ENCODE measurements at places on chromosomes 2 and 18.

DNA sequence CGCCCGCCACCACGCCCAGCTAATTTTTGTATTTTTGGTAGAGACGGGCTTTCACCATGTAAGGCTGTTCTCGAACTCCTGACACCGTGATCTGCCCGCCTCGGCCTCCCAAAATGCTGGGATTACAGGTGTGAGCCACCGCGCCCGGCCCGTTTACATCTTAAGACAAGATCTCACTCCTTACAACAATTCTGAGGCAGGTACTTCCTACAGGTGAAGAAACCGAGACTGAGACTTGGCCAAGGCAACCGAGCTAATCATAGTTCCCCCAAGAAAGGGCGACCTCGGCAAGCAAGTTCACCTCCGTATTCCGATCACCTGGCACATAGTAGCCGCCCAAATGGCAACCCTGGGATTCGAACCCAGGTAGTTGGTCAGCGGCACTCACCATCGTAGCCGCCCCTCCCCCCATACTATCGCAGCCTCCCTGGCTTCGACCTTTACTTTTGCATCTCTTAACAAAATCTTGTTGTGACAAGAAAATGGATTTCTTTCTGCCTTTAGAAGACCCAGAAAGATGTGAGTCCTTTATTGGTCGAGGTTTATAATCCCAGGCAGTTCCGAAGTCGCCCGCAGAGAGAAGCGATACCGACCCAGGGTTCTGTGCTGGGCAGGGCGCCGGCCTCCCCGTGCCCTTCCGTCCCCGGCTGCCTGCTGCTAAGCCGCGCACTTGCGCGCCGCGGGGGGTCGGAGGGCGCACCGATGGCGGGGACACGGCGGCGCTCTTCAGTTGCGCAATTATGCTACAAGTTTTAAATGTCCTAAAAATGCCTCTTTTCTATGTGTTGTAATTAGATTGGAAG lies 1.1 kb upstream of the FZD5 start:
- no peak for DNase-seq

GRCh38 chr18:23951206-23951605 lies 63.3 kb upstream of the TTC39C start:
- no peak for DNase-seq

GRCh38 chr2:167595839-167596471 lies 651.4 kb downstream of the STK39 start:
- DNase-seq = no peak

- no peak for DNase-seq
Observed at GRCh38 chr2:126857502-126857901, 41.2 kb upstream of the TEX51 start.

DNA sequence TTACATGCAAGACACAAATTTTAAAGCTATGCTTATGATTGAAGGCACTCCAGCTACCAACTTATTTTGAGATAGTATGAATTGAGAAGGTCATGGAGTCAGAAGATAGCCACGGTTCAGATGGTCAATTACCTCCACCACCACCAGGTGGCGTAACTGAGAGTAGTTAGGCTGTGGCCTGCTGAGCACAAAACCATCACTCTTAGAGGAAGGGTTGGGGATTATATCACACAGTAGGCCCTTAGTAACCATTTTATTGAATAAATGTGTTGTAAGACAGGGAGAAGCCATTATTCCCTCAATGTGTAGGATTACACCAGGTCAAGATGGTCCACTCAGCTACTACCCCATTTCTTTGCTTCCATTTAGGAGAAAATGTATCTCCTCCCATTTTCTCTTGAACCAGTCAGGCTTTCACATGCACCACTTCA lies 18.8 kb downstream of the KLHL41 start:
- DNase-seq = peak; percentile 50

DNA sequence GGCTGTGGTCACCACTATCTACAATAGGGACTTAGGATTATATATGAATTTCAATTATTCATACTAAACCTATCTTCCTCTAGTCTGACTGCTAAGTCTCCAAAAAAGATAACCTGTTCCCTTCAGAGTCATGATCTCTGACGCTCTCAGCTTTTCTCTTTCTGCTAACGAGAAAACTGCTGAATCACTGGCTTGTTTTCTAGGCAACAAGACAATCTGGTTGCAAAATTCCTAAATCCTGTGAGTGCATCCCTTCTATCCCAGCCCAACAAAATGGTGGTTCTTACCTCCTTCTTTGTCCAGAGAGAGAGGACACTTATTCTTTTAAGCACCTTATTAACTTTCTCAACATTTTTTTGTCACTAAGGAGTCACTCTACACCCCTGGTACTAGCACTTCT lies 312.3 kb upstream of the PKDCC start:
- DNase-seq = no peak

- DNase-seq = no peak
Observed at GRCh38 chr2:191030521-191031154, 16.7 kb upstream of the STAT1 start.

DNA sequence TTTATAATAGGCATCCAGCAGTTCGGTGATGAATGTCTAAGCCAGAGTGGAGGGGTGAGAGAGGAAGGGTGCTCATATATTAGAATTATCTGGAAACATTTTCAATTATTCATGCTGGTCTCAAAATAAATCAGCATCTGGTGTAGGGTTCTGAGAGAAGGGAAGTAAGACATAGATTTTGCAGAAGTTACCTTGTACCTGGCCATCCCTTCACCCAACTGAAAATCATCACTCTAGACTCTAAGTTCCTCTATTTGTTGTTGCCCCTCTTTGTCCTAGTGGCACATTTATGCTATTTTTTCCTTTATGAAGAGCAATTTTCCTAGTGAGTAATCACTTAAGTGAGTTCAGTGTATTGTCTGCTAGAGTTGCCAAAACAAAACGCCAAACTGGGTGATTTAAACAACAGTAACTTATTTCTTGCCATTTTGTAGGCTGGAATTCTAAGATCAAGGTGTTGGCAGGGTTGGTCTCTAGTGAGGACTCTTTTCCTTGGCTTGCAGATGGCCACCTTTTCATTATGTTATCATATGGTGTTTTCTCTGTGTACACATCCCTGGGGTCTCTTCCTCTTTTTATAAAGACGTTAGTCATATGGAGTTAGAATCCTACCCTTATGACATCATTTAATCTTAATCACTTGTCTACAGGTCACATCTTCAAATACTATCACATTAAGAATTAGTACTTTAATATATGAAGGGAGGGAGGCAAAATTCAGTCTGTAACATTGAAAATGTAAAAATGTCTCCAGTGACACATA lies 129.9 kb upstream of the KLHL14 start:
- no peak for DNase-seq

DNA sequence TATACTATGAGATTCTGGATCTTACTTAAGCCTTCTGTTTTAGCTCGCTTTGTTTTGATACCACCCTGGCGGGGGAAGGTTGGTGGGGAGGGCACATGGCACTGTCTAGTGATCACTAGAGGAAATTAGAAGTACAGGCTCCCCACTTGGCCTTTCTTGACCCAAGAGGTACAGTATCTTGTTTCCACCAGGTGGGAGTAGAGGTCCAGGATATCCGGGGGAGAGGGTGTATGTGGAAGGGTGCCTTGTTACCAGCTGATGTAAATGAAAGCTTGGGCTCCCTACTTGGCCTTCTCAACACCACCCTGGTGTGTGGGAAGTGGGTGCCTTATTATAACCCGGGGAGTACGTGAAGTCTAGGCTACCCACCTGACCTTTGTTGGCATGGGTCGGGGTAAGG lies 7.5 kb downstream of the GALNT1 start:
- no peak for DNase-seq

GRCh38 chr2:60959501-60959900 lies 58.0 kb upstream of the PEX13 start:
- no peak for DNase-seq

DNA sequence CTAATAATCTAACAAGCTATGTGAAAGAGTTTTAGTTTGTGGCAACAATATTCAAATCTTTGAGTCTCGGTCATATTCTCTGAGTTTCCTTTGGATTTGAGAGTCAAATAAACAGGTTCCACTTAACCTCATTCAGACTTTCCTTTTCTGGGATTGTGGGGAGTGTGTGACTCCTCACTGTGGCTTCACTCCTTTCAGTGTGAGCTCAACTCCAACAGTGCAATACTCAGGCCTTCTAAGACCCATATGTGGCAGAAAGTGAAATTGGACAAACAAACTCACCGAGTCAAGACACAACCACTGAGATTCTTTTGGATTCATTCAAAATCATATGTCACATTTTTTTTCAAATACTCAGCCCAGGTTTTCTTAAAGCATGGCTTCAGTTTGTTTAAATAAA lies 25.4 kb downstream of the SLC9A4 start:
- DNase-seq = no peak

- no peak for DNase-seq
Observed at GRCh38 chr2:181857483-181857882, 34.0 kb upstream of the ITPRID2 start.

DNA sequence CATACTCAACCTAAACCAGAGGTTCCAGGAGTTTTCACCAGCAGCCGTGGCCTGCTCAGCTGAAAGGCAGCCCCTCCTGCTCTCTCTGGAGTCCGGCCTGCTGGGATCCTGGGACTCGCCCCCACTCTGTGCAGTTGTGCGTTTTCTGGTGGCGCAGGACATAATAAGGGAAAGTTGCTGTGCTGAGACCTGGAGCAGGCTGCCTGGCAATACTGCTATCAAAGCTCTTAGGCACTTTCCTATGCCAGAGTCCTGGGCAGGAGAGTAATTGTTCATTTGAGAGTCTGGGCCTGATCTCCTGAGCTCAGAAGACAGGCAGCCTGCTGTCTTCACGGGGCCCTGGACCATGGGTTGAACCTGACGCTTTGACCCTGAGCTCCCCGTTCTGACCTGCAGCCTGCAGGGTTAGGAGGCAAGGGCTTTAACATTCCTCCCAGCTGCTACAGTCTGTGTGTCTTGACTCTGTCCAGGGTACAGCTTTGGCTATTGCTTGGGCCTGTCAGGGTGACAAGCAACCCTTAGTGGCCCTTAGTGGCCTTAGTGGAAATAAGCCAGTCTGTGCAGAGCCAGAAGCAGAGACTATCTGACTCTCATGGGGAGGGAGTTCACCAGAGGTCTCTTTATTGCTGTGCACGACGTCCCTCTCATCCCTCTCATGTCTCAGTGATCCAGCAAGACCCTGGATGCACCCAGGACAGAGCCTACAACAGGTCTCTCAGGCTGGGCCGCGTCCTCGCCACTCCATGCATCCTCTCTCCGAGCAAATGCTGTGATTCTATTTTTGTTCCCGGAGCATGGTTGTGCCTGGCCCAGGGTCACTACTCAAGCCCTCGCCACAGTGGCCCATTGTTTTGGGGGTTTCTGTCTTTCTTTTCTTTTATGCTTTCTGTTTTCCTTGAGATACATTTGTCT lies 60.6 kb downstream of the ACKR3 start:
- DNase-seq = no peak

DNA sequence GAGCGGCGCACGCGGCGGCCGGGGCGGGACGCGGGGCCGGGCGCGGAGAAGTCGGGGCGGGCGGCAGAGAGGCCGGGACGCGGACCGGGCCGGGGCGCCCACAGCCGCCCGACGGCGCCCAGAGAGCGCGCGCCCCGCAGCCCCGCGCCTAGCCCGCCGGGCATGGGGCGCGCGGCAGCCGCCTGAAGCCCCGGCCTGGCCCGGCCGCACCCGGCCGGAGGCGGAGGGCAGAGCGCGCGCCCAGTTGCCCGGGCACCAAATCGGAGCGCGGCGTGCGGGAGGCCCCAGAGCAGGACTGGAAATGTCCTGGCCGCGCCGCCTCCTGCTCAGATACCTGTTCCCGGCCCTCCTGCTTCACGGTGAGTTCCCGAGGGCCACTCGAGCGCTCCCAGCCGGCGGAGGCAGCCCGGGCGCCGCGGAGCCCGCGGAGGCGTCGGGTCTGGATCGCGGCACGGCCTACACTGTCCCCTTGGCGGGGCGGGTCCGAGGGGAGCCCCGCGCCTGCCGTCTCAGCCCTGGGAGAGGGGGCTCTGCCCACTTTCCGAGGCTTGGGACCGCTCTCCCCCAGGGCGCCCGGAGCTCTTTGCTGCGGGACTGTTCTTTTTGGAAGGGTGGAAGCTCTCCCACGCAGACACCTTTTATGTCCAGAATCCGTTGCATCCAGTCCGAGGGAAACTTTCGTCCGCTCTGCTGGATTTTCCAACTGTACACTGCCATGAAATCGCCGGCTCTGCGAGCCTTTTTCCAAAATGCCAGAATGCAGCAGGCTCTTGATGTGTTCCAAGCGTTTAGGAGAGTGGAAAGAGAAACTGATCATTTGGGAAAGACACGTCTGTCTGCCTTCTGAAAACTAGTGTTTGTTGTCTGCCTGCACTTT lies 484 bp downstream of the APCDD1 start:
- DNase-seq = peak; percentile 46

- DNase-seq = no peak
Observed at GRCh38 chr2:120885749-120886148, 150.1 kb downstream of the GLI2 start.

DNA sequence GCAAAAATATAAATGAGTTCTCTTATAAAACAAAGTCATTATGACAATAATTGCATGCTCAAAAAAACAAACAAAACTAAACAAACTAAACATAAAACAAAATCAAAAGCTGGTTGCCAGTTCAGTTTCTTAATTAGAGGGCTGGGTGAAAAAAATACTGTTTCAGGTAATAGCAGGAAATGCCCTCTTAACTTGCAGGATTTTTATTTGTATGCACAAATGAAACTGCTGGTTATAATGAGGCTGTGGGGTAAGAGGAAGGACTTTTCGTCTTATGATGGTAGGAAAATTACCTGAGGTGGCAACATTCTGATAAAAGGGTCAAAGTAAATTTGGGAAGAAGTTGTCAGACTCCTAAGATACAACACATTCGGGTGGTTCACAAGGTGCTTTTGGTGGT lies 21.5 kb upstream of the CDKL4 start:
- no peak for DNase-seq

DNA sequence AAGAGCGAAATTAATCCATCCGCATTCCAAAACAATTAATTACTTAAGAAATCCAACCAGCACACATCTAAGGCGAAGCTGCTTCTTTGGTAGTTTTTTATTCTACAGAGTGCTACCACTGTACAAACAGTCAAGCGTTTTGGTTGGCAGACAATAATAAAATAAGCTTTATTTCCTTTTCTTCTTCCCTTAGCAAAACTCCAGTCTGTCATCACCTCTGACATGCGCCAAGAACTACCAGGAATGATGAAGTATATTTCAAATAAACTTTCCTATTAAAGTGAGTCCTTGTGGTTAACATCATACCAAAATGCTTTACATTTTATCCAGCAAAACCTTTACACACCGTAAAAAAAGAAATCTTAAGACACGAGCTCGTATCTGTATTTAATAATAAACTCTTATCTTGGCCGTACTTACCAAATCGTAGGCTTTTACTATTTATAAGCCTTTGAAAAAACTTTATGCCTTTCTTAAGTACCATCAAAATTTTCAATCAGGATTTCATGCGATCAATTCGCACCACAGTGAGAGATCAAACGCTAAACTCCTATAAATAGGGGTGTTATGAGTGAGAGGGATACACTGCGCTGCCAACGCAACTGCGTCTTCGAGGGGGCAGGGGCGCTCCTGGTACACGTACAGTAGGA lies 1.3 kb downstream of the ATL2 start:
- DNase-seq = peak; percentile 35

DNA sequence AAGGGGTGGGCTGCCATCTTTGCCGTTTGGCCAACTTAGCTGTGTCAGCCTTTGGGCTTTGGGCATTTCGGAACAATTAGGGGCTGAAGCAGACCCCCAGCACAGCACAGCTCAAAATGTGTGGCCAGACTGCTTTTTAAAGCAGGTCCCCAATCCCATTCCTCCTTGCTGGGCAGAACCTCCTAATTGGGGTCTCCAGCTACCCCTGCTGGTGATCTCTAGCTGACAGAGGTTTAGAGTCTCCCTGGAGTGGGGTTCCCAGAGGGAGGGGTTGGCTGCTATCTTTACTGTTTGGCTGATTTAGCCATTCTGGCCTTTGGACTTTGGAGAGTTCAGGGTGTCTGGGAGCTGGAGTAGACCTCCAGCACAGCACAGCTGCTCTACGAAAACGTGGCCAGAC lies 71.5 kb upstream of the LHCGR start:
- DNase-seq = no peak

Measured in muscle of arm (tissue), 14 donors.